ENCODE measurements at places on chromosomes 1 and 21.
A peak's percentile ranks its signal among the peaks of the same experiment; 100 is the strongest.

GRCh38 chr1:184791550-184791900, 36.9 kb upstream of the EDEM3 start:
- DNase-seq = no peak

DNA sequence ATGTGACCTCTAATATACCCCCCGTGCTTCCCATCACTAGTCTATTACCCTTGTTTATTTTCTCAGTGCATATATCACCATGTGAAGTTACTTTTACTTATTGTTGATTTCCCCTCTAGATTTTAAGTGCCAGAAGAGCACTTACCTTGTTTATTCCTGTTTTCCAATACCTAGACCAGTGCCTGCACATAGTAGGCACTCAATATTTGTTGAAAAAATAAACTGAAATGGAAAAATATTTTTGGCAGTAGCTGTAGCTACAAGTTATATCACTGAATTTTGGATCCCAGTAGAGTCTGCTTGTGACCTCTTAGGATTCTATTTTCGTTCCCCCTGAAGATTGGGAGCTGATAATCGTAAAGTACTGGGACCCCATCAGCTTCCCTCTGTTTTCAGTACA, 32.0 kb upstream of the FOXE3 start:
- DNase-seq = no peak

DNA sequence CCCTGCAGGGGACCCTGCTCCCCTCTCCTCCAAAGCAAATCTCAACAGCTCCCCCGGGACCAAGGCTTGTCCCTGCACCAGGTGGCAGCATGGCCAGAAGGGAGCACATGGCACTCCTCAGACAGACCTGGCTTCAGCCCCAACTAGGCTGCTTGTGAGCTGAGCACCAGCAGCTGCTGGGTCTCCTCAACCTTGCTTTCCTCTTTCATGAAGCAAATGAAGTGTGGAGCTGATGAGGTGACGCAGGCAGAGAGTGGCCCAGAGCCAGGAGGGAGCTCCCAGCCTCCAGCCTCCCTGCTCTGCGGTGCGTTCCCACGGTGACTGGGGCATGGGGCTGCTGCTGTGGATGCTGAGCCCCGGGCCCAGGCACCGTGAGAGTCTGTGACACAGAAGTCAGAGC, 34.0 kb downstream of the MEGF6 start:
- no peak for DNase-seq

GRCh38 chr21:42147386-42148020, 71.4 kb upstream of the ABCG1 start:
- DNase-seq = no peak

DNA sequence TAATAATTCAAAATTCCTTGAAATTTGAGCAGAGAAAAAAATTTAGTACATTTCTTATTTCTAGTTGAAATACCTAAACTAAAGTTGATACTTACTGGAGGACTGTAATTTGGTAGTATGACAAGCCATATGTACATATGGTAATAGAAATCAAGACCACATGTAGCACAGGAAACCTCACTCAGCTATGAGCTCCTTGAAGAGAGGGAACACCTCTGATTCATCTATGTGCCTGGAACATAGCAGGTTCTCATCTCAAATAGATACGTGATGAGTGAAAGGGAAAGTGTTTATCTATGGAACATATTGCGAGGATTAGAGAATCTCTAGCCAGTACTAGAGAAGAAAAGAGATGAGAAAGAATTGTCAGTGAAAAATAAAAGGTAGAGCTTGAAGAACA, 47.9 kb upstream of the GNG4 start:
- no peak for DNase-seq

DNA sequence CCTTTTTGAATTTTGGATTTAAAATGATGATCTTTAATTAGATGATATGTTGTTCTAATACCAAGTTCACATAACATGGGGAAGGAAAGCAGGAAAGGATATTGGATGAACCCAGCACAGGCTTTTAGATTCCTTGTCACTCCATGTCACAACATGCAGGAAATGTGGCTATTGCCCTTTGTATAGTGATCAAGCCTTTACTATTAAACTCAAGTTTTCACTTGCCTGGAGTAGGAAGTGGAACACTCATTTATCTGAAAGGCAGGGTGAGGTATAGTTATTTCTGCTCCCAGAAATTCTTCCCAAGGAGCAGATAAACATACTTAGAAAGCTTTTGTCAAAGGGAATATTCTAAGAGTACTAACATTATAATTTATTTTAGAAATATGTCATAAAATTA, 37.2 kb upstream of the BCAS2 start:
- no peak for DNase-seq

DNA sequence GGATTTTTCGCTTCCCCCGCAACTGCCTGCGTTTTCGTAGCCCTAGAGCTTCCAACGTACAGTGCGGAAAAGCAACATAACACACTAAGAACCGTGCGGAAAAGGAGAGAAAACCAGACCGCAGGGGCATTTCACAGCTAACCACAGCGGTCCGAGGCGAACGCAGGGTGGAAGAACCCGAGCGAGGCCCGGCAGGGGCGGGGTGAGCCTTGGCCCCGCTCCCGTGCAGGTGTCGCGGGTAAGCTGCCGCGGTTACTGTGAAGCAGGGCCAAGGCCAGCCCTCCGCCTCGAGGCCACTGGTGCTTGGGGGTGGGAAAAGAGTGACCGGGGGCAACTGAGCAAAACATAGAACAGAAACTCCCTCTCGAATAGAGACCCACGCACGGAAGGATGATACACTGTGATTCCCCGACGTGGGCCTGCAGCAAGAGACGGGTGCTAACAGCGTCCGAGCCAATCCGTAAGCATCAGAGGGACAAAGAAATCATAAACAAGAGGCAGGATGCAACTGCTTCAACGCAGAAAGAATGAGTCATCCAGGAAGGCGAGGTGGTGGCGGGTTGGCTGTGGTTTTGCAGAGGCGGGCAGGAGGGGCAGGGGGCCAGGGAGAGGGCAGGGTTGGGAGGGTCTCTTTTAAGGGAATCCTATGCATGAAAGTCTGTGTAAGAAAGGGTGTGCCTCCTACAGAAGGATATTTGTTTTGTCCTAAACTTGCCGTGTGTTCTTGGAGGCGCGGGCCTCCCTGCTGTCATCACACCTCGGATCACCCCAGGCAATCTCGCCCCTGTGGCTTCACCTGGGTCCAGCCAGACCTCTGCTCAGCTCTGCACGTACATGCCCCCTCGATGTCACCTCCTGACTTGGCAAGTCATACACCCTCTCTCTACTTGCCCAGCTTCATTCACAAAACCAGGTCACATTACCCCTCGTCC, 7.3 kb downstream of the GNG4 start:
- DNase-seq = peak; percentile 19

DNA sequence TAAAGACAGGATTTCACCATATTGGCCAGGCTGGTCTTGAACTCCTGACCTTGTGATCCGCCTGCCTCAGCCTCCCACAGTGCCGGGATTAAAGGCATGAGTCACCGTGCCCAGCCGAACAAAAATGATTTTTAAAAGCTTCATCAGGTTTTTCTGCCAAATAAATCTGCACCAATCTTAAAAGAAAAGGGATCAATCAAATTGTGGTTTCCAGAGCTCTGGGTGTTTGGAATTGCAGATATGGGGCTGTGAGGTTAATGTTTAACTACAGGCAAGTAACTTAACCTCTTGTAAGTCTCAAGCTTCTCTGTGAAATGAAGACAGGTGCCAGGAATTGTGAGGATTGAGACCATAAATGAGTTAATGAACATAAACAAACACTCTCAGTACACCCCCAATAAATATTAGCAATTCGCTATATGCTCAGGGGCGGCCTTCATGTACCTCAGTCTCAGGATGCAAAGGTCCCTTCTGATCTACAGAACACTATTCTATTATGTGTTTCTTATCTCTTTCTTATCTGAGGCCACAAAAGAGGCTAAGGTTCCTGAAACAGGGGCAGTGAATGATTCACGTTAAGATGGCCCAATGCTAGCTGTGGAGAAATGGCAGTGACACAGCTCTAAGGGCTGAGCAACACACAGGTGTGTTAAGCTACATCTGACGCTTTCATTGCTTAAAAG, 7.1 kb upstream of the GNPAT start:
- DNase-seq = no peak

DNA sequence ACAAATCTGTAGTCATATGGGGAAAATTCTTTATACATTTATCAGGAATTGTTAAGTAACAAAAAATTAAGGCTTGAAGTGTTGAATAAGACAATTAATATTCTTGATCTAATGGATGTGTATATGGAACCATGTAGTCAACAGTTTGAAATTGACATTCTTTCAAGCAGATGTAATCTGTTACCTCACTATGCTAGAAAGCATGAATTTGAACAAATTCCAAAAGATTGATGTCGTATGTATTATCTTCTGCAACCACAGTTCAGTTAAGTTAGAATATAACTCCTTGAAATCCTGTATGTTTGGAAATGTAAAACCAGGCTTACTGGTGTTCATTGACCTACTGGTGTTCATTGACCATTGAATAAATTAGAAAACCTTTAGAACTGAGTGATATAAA, 16.1 kb downstream of the CCDC18 start:
- no peak for DNase-seq

GRCh38 chr1:196091397-196092135, 516.7 kb downstream of the KCNT2 start:
- DNase-seq = no peak

DNA sequence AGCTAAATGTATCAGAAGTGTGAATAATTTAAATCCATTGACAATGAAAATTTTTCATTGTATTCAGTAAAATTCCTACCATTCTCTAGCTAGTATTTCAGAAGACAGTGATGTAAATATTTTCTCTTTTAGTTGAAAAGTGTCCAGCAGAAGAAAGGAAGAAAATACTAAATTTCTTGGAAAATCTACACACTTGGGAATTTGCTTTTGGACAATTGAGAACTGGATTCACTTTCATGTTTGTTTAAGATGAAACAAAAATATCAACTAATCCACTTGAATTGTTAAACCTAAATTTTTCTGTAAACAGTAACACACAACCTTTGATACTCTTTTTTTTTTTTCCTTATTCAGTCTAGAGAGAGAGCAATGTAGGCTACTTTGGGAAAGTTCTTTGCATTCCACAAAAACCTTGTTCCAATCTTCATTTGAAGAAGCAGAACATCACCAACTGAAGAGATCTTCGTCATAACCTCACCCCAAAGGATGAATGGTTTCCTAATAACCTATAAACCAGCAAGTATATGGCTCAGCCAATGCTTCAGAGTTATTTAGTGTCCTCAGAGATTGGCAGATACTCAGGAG, 155.1 kb upstream of the GORAB start:
- DNase-seq = no peak

- no peak for DNase-seq
Measured at GRCh38 chr1:65949230-65949626, 156.5 kb downstream of the PDE4B start.

GRCh38 chr1:30507016-30507312, 216.4 kb downstream of the MATN1 start:
- no peak for DNase-seq

DNA sequence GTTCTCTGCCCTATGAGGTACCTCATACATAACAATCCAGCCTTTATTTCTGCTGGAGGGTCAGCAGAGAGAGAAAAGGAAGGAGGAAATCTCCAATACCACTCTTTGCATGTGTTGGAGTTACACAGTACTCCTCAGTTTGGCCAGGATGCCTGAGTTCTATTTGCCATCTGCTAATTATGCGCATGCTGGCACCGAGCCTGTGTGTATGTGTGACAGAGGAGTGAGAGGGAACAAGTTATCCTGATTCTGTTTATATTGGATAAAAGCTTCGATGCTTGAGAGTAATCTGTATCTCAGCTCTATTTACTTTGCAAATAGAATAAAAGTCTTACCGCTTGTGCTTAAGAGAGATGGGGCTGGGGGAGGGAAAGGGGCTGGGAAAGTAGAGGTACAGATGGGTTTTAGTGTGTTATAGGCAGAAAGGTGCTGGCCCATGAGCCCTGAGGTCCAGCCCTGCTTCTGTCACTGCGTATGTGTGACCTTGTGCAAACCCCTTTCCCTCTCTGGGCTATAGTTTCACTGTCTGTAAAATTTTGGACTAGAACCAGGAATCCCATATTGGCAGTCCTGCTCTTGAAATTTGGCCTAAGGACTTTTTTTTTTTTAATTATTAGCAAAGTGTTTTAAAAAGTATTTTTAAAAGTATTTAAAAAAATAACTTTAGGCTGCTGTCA, 54.5 kb upstream of the PLXNA2 start:
- no peak for DNase-seq
